ENCODE measurements at places on chromosomes 13 and 19.

GRCh38 chr13:39587939-39588338 lies 15.1 kb downstream of the LHFPL6 start:
- no peak for DNase-seq

- DNase-seq, result no peak
Observed at GRCh38 chr19:13938301-13939064, at the start of gene PODNL1. Gene PODNL1, minus strand, starts transcription at chr19:13938417. Its CDS starts 236 bp downstream, at chr19:13938181.

DNA sequence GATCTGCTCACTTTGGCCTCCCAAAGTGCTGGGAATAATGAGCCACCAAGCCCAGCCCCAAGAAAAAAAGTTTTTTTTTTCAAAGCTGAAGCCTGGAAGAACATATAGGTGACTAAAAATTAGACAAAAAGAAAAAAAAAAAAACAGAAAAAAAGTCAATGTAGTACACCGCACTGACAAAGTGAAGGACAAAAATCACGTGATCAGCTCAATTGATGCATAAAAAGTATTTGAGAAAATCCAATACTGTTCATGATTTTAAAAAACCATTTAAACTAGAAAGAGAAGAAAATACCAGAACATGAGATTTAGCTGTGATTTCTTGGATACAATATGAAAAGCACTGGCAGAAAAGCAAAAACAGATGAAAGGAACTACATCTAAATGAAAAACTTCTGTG lies 10.5 kb upstream of the ERVV-2 start:
- no peak for DNase-seq

- no peak for DNase-seq
Observed at GRCh38 chr13:51518827-51519226, 65.4 kb upstream of the WDFY2 start.

DNA sequence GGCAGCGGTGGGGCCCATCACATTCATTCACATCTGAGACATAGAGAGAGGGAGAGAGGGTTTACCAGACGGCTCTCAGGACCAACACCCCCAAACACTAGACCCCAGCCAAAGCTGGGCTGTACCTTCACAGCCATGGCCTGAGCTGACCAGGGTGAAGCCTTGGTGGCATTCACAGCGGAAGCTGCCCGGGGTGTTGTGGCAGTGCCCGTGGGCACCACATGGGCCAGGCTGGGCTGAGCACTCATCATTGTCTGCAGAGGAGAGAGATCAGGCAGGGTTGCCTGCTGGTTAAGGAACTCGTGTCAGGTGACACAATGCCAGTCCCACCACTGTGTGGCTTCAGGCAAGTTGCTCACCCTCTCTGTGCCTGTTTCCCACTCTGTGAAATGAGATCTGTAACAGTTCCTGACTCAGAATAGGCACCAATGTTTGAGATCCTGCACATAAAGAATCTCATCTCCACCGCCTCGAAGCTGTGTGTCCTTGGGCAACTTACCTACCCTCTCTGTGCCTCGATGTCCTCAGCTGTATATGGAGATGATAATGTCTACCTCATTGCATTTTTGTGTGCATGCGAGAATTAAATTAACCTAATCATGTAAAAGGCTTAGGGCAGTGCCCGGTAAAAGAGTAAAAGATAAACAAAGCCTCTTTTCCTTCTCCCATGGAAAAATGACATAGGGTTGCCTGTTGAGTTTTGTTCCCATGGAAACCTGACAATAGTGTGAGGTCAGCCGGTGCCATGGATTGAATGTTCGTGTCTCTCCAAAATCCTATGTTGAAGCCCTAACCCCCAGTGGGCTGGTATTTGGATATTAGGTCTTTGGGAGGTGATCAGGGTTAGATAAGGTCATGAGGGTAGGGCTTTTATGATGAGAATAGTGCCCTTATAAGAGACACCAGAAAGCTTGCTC lies 22.9 kb downstream of the CCL25 start:
- no peak for DNase-seq

GRCh38 chr13:45092663-45093062 lies 27.6 kb upstream of the GTF2F2 start:
- no peak for DNase-seq

DNA sequence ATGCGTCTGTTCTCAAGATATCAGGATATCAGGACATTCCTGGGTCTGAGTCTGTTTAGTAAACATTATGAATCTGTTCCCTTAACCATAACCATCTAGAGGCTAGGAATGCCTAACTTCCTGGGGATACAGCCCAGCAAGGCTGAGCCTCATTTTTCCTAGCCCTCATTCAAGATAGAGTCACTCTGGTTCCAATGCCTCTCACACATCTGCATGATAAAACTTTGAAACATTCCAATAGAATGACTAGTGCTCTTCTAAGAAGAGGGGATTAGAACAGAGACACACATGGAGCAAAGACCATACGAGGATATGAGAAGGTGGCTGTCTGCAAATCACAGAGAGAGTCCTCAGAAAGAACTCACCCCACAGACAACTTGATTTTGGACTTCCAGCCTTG lies 20.6 kb upstream of the CABP5 start:
- DNase-seq, result no peak

GRCh38 chr19:46107371-46107770 lies 17.1 kb downstream of the IGFL3 start:
- no peak for DNase-seq

- no peak for DNase-seq
Observed at GRCh38 chr19:772730-773436, 22.0 kb downstream of the MISP start.
